ENCODE measurements at places on chromosomes 2 and 18.

DNA sequence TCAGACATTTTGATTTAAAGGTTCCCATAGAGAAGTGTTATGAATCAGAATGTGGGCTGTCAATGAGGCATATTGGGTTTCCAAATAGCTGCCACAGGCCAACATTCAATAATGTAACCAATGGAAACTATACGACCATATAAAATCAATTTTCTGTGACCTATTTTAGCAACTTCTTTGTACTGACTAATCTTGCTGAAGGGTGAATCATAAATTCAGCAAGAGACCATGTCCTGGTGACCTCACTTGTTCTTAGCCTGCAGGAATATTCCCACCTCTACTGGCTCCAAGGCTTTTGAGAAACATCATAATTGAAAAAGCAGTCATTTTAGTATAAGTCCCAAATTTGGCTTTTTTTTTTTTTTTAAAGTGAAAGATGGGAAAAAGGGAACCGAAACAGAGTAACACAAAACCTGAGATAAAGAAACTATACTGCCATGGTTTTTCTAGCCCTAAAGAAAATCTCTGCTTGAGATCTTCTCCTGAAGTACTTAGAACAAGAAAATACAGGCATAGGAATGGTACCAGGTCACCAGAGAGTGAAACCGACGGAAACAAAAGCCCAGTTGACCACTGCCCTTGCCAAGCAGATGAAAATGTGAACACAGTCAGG, 32.1 kb downstream of the PLEKHM3 start:
- DNase-seq: no peak

GRCh38 chr2:190357600-190357999, 14.2 kb downstream of the INPP1 start:
- no peak for DNase-seq

DNA sequence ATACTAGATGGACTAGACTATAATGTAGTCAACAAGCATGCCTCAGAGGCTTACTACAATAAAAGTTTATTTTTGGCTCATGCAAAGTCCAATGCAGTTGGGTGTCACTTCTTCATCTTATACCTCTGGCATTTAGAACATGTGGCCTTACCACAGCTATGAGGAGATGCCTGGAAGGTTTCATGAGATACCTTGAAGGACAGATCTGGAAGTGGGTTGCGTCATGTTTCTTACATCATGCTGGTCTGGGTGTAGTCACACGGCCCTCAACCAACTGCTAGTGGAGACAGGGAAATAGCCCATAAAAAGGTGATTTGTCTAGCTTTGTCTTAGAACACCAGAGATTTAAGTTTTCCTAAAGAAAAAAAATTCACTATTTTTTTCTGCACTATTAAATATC, 91.7 kb upstream of the MMADHC start:
- DNase-seq: no peak

DNA sequence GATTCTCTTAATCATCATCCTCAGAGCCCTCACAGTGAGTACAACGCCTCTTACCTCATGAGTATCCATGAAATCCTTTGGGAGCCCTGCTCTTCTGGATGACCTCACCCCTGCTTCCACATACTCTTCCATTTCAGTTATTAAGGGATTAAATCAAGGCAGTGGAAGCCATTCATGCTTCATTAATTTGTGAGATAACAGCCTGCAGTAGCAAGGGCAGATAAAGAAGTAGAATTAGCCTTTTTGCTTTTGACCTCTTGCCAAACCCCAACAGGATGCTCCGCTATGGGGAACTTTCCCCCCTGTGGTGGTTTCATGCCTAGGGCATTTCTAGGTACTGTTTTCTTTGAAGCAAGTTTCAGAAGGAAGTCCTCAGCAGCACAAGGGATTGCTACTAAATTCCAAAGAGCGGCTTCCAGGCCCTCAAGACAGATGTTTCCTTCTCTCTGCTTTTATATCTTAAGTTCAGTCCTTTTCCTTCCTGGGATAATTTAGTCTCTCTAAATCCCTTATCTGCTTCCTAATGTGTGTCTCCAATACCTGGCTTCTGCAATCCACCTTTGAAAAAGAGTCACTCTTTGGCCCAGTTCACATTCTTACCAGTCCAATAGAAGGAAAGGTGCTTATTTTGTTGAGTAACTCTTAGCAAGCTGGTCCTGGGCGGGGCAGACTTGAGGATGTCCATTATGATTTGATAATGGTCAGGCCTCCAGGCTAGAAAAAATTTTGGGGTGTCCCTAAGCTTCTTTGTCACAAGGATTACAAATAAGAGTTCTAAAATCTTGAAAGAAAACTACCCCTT, 76.9 kb downstream of the MYO1B start:
- DNase-seq: peak; percentile 52

DNA sequence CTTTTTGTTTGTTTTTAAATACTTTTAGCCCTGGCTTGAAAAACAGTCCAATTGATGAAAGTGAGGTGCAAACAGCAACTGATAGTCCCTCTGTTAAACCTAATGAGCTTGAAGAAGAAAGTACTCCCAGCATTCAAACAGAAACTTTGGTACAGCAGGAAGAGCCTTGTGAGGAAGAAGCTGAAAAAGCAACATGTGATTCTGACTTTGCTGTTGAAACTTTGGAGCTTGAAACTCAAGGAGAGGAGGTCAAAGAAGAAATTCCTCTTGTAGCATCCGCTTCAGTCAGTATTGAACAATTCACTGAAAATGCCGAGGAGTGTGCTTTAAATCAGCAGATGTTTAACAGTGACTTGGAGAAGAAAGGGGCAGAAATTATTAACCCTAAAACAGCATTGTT, 30.6 kb upstream of the DYSF start:
- DNase-seq: no peak

DNA sequence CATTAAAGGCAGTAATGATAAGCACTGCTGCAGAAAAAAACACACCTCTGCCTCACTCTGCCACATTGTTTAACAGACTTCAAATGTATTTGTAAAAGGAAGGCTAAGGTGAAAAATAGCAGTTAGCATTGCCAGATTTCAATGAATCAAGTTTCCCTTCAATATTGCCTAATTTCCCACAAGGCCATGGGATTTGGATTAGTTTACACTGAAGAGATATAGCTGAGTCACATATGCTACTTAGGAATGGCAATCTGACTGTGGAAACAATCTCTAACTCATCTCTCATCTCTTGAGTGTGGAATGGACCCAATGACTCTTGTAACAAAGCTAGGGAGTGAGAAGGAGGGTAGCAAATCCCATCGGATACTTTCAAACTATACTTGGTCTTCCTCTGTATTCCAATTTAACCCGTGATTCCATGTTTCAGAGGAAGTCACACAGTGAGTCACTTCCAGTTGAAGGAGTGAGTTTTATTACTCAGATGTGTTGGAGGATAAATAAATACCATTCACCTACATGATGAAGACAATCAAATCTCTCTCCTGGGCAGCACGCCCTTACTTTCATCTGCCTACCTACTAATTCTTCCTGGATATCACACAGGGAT, 5.1 kb downstream of the B4GALT6 start:
- DNase-seq: no peak

DNA sequence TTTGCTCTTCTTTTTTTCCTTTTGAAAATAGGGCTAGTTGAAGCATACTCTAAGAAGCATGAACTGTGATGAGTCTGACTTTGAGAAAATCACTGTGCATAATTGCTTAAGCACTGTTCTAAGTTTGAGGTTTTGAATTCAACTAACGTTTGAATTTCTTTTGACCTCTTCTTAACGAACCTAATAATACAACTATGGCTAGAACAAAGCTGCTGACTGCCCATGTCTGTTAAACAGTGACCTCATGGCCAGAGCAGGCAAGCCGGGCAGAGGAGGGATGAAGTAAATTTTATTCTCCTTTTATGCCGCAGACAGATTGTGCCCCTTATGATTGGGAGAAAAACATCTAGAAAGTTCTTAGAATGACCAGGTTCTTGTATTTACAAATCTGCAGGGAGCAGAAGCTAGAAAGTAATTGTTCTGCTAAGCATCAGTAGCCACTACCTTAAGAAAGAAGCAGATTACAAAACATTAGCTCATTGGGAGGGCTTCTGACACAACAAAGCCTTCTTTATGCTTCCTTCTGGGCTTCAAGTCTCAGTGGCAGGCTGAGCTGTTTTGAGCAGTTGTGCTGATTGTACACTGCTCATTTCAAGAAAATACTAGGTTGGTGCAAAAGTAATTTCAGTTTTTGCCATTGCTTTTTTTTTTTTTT, 97.8 kb upstream of the RASGRP3 start:
- DNase-seq: no peak

DNA sequence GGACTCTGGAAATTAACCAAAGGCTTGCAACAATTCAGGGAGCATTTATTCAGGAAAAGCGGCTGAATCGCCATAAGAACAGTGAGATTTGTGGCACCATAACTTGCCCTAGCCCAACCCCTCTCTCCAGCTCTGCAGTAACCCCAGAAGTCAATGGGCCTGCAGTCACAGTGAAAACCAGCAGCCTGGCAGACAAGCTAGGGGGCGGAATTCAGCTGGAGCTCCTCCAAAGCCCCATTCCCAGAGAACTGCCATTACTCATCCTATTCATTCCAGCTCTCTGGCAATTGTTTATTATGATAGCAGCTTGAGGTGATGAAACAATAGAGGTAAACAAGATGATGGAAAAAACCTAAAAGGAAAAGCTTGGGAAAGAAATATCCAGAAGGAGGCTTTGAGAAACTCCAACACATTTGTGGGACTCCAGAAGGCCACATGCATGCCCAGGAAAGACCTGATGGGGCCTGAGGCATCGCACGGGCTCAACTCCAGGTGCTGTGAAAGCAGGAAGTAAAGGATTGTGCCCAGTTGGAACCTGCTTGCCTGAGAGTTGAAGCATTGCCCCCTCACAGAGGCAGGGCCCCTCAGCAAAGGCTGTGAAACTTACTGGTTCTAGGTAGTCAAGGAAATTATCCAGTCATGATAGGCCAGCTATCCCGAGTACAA, 126.7 kb downstream of the TWIST2 start:
- no peak for DNase-seq

- DNase-seq: no peak
Observed at GRCh38 chr2:187422282-187422681, 25.8 kb downstream of the CALCRL start.

GRCh38 chr2:26634636-26635230, 6.4 kb downstream of the CIB4 start:
- DNase-seq: no peak

- DNase-seq: no peak
Observed at GRCh38 chr18:77223653-77224052, 26.0 kb upstream of the GALR1 start.

DNA sequence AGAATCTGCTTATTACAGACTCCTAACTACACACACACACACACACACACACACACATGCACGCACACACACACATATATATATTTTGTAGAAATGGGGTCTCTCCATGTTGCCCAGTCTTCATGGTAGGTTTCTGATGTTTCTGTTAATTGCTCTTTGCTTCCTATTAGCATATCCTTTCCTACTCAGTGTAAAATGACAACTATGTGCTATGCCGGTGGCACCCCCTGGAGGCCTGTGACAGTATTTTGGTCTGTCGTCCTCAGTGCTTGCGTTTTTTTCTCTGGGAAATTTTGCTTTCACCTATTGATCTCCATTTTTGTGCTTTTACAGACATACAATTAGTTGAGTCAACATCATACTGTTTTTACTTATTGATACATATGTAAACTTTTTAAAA, 322.1 kb downstream of the LRRTM1 start:
- DNase-seq: no peak

- DNase-seq: no peak
Observed at GRCh38 chr2:86185517-86186212, 9.6 kb downstream of the IMMT start.

DNA sequence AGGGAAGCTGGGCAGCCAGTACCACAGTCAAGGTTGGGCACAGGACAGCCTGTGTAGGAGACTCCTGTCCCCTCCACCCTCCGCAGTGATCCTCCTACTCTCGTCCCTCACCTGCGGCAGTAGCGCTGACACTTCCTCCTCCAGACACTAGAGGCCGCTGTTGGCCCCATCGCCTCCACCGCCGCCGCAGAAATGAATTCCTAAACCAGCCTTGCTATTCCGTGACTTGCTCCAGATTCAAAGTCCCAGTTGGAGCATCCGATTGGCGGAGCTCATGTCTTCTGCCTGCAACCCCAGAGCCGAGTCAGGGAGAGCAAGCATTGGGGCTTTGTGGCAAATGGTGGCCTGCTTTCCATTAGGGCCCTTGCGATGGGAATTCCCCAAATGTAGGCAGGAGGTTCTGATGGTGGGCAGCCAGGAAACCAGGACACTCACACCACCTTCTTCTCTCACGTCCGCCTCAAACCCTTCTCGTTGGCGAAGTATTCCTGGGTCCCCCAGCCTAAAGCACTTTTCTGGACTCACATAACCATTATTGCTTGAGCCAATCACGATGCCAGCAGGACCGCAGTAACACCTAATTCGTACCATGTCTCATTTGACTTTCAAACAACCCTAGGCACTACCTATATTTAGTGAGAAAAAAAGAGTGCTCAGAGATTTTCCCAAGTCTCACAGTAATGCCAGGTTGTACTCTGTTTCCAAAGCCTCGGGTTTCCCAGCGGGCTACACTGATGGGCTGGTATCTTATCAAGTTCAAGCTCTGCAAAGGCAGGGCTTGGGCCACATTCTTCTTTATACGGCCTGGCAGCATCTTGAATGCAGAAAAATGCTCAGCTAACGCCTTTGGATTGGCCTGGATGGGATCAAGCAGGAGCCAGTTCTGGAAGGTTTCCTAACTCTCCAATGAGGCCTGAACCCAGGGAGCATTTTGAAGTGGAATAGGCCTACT, 1.2 kb upstream of the DNAJB2 start:
- peak; percentile 79 for DNase-seq

- DNase-seq: no peak
Observed at GRCh38 chr2:236861944-236862343, 223.7 kb upstream of the COPS8 start.

GRCh38 chr2:148615381-148615841, 29.1 kb upstream of the EPC2 start:
- no peak for DNase-seq

GRCh38 chr2:170170281-170171040, 7.5 kb upstream of the MYO3B start:
- no peak for DNase-seq

DNA sequence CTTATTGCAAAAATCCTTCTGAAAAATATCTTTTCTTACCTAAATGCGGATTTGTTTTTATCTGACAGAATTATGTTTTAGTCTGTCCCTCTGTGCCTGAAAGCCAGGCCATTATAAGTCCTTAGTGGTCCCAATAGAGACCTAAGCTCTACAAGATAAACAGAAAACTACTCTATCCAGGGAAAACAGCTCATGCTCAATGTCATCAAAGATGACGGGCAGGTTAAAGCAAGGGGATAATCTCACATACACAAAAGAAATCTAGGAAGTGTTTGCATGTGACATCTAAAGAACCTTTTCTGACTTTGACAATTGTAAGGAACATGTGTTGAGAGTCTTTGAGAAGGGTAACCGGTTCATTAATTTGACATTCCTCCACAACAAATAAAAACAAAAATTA, 741.1 kb upstream of the ID2 start:
- no peak for DNase-seq

DNA sequence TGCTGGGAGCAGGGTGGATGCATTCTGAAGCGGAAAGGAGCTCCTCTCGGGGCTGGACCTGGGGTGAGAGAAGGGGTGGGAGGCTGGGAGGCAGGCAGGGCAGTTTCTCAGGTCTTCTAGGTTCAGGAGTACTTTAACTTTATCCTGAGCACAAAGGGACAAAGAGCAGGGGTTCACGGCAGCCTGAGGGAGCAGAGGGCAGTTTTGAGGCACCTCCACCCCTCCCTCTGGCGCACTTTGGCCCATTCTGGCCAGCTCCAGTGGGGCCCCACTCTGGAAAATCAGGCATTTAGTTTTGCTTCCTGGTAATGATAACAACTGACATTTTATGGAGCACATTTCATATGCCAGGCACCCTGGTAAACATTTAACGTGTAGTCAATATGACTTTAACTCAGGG, 14.3 kb downstream of the B3GNT7 start:
- no peak for DNase-seq

- no peak for DNase-seq
Observed at GRCh38 chr18:72612894-72613533, 68.9 kb upstream of the CBLN2 start.

Measured in activated CD8-positive, alpha-beta T cell treated with anti-CD3 and anti-CD28 coated beads, Interleukin-2, amount 10 ng/mL, durations not matched to agents 7 days and 5 days (primary cell).